ENCODE measurements at places on chromosomes 1 and 21. TPM values are rescaled to one million over a fixed set of nuclear protein-coding genes. Genes with fewer than 3 reads are reported as not detected.

DNA sequence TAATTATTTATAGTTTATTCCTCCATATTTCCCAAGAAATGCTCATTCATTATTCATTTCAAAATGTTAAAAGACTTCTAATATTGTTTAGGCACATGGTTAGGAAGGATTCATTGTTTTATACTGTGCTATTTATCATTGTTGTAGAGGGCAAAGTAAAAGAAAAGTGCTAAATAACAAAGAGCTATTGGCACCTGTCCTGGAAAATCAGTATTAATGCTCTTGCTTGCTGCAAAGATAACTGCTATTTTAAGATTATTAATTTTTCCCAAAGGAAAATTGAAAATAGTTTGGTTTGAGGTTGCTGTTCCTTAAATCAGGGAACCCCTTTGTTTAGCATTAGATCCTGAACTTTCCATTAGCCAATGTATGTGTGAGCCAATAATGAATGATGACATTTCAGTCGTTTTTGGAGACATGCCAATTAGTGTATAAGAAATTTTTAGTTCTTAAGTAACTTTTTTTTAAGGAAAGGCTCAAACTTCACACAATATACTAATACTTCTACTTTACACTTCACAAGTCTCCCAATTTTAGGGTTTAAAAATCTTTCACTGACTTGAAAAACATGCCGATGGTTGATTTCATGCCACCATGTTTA is 39.9 kb downstream of the EPB41 start:
- DNase-seq, result no peak

GRCh38 chr1:154813300-154813816 is 56.7 kb downstream of the KCNN3 start:
- DNase-seq, result peak; percentile 54

DNA sequence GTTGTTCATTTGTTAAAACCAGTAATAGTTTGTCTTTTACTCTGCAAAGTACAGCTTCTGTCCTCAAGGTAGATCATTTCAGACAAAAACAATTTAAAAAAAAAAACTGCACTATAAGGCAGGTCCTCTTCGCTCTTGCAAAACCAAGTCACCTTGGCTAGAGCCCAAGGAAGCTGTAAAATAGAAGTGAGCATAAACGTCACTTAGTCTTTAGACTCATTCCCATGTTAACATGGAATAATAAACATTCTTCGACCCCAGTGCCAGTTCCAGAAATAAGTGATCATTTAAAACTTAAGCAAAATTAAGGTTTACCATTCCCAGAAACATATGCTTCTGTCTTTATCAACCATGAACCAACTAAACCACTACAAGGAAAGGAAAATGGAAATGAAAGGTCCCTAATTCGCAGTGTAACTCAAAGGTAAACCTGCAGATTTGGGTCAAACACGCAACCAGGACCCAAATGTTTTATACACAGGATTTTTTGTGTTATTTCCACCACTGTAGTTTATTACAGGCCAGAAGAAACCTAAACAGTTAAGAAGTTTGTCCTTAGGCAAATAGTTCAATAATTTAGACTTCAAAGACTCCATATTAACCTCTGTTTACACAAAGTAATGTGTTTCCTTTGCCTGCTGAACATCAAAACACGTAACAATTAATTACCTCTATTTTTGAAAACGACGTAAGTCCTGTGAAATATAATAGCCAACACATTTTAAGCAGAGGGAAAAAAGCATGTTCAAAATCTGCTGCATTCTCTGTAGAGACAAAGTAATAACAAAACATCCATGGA is 54.6 kb downstream of the TGFBR3 start:
- no peak for DNase-seq

- no peak for DNase-seq
Observed at GRCh38 chr1:64203420-64203819, at the start of gene UBE2U. UBE2U (plus strand) TSS chr1:64203623; CDS start chr1:64204051, 428 bp downstream.

DNA sequence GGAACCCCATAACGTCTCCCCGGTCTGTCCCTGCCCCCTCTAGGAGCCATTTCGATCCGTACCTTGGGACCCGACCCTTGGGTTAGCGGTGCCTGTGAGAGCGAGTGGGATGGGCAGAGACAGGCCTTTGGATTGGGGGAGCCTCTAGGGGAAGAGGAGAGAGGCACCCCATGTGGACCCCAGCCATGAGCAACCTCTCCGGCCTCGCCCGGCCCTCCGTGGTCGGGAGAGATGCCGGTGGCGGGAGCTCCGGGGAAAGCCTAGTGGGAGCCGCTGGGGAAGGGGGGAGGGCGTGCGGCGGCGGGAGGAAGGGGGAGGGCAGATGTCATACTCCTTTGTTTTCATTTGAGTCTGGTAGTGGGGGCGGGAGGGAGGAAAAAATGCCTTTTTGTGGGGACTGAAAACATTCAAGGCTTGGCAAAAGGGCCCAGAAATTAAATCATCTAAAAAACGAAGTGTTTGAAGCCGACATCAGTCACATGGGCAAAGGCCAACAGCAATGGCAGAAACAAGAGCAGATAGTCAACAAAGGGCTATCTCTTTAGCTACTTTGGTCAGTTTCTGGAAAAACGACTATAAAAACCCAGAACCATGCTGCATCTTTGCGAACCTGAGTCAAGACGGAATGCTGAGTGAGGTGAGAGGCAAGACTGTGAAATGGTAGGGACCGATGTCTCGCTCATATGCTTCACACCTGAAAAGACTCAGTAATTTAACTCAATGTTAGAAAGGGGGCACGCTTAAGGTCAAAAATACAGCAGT is 758 bp downstream of the PTBP2 start:
- peak; percentile 73 for DNase-seq

- peak; percentile 78 for DNase-seq
Observed at GRCh38 chr1:2231532-2232254, 3.6 kb downstream of the SKI start.

DNA sequence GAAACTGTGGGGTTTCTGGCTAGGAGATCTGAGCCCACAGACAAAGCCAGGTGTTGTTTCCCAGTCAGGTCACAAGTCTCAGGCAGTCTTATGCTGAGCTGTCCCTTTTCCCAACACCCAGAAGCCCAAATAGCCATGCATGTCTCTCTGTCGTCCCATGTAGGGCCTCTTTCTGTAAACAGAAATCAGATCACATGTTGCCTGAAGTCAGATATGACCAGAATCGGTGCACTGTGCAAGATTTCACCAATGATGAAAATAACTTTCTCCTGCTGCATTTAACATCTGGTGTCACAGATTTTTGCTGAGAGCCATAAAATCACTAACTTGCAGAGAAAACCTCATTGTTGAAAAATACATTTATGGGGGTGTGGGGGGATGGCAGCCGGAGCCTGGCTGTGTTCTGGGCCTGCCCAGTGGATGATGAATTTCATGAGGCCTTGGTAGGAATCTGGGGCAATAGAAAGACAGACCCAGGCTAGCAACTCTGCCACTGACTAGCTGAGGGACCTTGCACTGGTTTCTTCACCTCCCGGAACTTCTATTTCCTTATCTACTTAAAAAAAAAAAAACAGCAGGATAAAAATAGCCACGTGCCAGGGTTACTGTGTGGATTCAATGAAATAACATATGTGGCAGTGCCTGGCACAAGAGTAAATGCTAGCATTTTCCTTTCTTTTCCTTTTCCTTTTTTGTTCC is 158.8 kb upstream of the NFIA start:
- DNase-seq, result no peak

DNA sequence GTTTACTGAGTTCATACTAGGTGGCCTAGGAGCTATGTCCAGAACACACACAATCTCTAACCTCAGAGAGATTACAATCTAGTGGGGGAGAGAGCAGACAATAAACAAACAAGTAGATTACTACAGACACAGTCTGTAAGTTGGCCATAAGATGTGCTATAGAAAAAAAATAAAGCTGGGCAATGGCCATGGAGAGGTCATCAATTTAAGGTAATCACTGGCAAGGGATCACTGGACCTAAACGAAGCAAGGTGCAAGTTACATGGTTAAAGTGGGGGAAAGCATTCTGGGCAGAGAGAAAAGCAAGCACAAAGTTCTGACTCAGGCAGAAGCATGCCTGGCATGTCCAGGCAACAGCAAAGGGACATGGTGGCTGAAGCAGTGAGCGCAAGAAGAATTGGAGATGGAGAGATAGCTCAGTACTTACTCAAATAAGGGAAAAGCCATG is 147.0 kb downstream of the RERE start:
- no peak for DNase-seq

DNA sequence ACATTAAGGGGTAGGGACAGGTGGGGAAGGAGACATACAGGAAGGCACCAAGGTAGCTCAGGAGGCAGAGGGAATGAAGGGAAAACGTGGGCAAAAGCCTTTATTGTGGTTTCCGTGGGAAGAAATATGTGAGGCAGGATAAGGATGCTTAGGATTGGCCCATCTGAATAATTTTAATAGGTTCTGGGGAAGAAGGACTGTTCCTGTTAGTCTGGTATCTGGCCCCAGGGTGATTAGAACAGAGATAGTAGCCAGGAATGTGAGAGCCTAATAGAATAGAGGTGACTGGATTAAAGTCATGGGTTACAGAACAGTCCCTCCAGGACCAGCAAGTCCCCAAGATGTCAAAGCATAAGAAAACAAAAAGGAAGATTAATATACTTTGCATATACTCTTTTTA is 545.2 kb upstream of the CAMK1G start:
- no peak for DNase-seq

- DNase-seq, result no peak
Observed at GRCh38 chr1:54012008-54012325, 6.0 kb downstream of the LDLRAD1 start.

- no peak for DNase-seq
Observed at GRCh38 chr1:41108696-41109275, 87.3 kb upstream of the SLFNL1 start.

DNA sequence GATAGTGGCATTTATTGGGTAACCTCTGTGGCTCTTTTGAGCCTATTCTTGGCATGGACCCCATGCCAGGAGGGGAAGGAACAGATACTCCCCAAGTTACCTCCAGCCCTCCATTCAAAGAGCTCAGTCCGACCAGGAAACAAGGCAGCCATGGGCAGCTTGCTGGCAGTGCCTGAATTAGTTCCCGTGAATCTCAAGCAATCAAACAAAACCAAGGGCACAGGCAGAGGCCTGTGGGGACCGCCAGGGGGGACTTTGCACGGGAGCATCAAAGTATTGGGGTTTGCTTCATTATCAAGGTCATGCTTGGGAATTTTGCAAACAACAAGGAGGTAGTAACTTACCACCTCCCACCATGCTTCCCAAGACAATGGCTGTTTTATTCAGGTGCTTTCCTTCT is 81.2 kb upstream of the IFFO2 start:
- no peak for DNase-seq

GRCh38 chr1:214952648-214953047 is 129.9 kb upstream of the KCNK2 start:
- DNase-seq, result no peak

GRCh38 chr1:68228851-68229250 is 3.5 kb downstream of the WLS start:
- no peak for DNase-seq

DNA sequence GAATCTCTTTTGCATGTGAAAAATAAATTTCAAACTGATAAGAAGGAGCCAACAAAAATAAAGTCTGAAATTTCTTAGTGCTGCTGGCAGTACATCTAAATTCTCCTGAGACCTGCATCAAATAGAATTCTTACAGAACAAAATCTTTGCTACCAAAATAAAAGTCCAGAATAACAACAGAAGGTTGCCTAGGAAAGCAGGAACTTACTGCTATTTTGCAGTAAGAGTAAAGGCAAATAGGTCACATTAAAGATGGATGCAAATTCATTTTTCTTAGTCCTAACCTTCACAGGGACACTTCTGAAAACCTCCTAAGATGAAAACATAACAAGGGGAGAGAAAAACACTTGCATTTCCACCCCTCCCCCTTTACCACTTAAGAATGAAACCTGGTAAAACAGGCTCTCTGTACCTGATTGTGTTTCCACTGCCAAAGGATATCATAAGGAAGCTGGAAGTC is 59.0 kb downstream of the RUSC1 start:
- DNase-seq, result no peak

DNA sequence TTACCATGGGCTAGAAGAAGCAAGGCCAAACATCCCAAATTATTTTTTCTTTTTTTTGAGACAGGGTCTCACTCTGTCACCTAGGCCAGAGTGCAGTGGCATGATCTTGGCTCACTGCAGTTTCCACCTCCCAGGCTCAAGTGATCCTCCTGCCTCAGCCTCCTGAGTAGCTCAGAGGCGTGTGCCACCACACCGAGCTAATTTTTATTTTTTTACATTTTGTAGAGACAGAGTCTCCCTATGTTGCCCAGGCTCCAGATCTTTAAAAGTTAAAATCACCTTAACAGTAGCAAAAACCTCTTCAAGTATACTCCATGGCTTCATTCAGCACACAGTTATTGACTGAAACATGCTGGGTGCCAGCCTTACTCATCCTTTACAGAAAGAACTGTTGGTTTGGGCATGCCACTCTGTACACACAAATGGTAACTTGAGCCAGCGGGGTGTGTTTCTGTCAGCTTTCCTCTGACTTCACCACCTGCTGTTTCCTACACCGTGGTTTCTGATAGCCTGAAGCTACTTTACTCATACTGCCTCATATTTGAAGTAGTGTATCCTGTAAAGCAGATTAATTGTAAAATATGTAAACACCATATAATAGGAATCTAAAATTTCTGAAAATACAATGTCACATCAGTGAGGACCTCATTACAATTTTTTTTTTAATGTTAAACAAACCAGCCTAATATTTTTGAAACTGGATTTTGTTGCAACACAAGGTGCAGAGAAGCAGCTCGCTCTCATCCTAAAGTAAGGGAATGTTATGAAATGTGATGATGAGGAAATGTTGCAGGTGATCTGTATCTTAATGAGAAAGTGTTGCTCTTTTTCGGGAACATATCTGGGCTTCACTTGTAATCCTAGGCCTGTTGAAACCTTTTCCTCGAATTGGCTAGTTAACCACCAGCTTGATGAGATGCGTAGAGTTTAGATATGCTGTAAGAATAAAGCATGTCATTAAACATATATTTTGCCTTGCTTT is 113.9 kb downstream of the ATP5PO start:
- DNase-seq, result no peak

DNA sequence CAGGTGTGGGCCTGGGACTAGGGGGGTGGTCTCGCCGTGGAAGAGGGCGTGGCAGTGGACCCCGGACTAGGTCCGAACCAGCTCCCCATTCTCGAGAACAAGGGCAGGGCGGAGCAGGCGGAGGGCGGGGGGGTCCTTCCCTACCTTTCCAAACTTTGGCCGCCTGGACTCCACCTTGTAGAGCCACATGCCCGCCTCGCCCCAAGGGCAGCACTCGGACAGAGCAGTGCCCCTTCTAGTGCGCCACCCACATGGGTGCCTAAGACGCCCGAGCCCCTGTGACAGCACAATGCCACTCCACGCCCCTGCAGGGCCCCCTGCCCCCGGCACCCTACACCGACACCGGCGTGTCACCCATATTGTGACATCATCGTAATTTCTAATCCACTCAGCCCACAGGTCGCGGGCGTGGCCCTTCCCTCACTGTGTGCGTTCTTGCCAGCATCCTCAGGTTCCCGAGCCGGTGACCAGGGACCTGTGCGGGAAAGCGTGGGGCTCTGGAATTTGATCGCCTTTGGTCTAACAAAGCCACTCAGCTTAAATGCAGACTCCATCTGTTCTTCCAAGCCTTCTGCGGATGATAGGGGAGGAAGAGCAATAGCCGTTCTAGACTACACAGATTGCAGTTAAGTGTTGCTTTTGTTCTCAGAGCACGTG is 553 bp upstream of the STMN1 start:
- DNase-seq, result no peak

Gene ATXN7L2
- total RNA-seq, result 1.8 TPM

Gene TMEM234
- total RNA-seq, result 12.3 TPM

Gene S100A2
- 1.2 TPM for total RNA-seq

Gene S100A8
- total RNA-seq, result 105 TPM

Gene BARHL2
- not detected for total RNA-seq

Gene ZP4
- total RNA-seq, result not detected

Measured in heart right ventricle (tissue), 16 donors.